ENCODE measurements at places on chromosomes 12 and 14.
A peak's percentile ranks its signal among the peaks of the same experiment; 100 is the strongest.

DNA sequence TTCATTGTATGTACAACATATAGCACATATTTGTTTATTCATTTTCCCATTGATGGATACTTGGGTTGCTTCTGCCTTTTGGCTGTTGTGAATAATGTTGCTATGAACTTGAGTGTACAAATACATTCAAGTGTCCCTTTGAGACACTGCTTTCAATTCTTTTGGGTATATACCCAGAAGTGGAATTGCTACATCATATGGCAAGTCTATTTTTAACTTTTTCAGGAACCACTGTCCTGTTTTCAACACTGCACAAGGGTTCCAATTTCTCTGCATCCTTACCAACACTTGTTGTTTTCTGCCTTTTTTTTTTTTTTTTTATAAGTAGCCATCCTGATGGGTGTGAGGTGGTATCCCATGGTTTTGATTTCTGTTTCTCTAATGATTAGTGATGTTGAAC is 15.9 kb downstream of the RBMS2 start:
- DNase-seq: no peak

DNA sequence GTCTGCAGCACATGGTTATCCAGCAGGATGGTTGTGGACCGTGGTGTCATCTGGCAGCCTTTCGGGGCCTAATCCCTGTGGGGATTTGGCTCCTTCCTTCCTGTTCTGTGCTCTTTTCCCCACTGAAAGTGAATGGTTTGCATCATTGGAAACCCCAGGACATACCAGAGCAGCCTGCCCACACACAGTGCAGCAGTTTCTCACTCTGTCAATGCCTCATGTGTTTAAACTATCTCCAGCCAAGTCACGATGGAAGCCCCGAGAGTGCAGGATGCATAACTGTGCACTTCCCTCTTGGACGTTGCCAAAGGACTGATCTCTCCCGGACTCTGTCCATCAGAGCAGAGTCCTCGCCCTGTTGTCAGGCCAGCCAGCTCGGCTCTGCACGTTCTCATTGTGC is 29.0 kb upstream of the AMN start:
- no peak for DNase-seq

DNA sequence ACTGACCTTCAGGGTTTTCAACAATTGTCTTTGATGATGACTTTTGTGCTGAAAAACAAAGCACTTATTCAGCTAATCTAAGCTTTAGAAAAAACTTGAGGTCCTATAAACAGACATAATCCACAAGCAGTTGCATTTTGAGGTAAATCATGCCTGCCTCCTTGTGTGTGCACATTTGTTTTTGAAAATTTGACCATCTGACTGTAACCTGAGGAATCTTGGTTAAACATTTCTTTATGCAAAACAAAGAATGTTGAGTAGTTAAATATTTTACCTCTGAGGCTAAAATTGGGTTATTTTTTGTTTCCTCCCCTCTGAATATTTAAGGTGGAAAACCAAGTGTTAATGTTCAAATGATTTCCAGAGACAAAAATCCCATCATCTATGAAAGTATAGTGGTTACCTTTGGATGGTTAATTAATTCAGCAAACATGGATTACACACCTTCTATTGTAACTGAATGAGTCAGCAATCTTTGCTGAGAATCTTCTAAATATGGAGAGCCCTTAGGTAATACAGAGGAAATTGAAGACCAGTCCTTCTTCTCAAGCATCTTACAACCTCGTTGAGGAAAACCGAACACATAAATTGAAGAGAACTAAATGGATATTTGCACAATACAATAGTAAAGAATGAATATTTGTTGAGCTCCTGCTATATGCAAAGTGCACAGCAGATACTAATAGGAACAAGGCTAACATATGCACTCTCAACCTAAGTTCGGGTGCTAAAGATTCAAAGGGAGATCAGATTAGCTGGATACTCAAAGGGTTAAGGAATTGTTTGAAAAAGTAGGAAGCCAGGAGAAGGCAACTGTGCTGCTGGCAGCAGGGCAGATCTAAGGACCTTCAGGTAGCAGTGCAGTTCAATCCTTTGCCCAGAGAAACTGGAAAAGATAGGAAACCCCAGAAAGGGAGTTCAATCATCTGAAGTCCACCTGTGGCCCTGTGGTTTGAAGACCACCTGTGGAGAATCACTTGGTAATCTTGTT is 115.2 kb downstream of the BMP4 start:
- peak; percentile 24 for DNase-seq

GRCh38 chr14:39876916-39877315 is 444.7 kb upstream of the FBXO33 start:
- no peak for DNase-seq

DNA sequence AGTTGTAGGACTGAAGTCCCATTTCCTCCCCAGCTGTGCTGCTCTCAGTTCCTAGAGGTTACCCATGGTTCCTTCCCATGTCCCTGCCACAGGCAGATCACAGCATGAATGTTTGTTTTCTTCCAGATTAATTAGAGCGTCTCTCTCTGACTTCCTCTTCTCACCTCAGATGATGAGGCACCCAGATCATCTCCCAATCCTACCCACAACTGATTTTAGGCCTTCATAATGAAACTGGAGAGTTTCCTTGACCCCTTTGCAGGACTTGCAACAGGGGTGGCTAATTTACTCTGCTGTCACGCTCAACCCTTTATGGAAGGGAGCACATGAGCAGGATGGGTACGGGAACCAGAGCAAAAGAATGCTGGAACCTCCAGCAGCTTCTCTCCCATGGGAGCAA is 32.1 kb upstream of the TXNRD1 start:
- DNase-seq: no peak

DNA sequence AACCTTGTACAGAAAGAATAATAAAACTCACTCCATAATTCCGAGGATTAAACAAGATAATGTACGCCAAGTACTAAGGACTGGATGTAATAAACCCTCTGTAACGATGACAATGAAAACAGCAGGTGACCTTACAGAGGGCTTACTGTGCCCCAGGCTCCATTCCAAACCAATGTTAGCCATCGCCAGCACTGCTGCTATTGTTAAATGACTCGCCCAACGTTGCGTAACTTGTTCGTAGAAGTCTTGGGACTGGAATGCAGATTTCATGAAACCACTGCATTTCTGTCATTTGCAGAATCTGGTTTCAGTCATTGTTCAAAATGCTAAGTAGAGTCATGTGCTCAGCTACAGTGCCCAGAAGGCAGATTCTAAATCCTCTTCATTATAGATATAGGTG is 728 bp upstream of the STON2 start:
- peak; percentile 97 for DNase-seq

DNA sequence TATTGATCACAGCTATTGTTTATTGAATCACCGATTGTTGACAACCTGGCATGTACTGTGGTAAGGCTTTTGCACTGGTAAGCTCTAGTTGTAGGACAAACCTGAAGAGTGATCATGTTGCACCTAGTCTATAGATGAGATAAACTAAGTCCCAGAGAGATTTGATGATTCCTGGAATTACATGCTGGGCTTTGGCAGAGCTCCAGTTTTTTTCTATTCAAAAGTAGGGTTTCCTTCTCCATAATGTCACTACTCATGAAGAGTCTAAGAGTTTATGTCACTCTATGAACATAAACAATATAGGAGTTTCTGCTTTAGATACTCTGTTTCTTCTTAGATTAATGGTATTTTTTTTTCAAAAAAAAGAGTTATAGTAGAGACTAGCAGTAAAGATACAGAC is 72.0 kb downstream of the BMP4 start:
- no peak for DNase-seq

DNA sequence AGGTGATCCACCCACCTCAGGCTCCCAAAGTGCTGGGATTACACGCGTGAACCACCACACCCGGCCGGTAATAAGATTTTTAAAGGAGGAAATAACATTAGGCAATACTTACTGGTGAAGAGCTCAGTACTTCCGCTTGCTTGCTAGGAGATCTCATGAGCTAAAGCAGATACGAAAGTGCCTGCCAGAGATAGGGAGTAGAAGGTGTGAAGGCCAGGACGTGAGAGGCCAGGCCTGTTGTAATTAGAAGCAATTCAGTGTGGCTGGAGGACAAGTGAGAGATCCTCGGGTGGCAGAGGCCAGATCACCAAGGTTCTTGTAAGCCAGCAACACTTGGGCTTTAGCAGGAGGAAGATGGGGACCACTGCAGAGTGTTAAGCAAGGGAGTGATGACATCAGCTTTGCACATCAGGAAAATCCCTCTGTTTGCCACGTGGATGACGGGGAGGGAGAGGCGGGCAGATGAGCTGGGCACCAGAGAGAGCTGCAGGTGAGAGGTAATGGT is 7.6 kb downstream of the TECPR2 start:
- no peak for DNase-seq

GRCh38 chr14:55043528-55043927 is 7.9 kb upstream of the MAPK1IP1L start:
- no peak for DNase-seq

DNA sequence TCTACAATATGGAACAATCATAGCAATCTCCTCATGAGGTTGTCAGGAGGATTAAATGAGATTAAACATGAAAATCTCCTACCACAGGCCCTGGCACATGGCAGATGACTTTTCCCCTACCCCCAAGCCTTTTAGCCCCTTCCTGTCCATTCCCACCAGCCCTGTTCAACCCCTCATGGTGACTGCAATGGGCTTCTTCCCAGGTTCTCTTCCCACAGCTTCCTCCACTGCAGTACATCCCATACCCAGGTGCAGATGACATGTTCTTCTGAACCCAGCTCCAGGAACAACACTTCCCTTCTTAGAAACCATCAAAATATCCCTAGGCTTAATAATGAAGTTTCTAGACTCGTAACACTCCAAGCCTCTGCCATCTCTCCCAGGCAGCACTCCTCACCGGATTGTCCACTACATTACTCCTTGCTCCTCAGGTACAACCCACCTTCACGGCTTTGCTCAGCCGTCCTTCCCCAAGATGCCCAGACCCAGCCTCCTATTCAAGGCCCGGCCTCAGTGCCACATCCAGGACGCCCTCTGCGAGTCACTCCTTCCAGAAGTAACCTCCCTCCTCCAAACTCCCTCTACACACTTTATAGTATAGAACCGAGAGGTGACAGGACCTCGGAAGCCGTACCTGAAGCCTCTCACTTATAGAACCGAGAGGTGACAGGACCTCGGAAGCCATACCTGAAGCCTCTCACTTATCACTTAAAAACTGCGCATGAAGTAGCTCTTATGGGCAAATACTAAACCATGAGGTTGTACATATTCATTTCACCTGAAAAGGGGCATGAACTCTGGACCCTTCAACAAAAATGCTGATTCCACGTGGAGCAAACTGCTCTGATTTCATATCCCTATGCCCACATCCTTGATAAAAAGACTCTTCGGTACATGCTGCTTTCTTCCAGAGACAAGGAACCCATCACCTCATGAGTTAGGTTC is 1.5 kb downstream of the CRACR2A start:
- DNase-seq: no peak

GRCh38 chr12:84920331-84920730 is 7.7 kb upstream of the SLC6A15 start:
- no peak for DNase-seq

- no peak for DNase-seq
These were observed 1.5 kb upstream of the ZNF641 start for GRCh38 chr12:48352157-48352760.

DNA sequence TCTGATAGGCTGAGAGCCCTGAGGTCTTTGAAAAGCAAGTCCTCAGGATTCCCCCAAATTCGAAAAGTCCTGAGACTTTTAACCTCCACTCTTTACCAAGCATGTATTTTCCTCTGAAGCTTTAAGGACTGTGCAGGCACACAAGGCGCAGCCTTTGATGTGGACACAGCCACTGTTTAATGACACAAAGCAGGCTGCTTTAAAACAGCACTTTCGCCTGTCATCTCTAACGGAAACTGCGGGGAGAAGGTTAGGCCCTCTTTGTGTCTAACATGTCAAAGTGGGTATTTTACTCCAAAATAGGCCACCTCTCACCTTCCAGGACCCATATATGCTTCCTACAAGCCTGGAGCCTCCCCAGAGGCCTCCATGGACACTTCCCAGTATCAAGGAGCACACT is 159.2 kb downstream of the GCH1 start:
- DNase-seq: no peak

DNA sequence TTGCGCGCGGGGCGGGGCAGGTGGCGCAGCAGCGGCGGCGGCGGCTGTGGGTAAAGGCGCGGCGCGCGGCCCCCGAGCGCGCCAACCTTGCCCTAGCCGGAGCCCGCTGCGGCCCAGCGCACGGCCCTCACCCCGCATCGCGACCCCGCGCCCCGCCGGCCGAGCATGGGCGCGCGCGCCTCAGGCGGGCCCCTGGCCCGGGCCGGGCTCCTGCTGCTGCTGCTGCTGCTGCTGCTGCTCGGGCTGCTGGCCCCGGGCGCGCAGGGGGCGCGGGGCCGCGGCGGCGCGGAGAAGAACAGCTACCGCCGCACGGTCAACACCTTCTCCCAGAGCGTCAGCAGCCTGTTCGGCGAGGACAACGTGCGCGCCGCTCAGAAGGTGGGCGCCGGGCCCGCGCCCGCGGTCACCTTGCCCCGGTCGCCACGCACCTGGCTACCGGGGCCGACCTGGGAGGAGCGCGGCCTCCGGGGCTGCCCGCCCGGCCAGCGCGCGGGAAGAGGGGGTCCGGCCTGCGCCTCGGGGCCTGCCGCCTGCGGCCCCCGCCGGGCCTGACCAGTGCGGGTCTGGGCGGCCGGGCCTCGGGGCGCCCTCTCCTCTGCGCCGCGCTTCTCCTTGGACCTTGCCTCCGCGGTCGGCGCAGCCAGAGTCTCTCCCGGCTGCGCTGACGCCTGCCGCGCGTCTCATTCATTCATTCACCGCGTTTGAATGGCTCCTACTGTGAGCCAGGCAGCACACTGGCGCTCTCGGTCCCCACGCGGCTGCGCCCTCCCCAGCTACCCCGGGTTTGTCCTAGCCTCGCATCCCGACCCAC is at the start of gene BRI3BP:
BRI3BP (plus strand) TSS at position 20 of the 811 bp plus-strand sequence; CDS start at position 166, 146 bp downstream.
- peak; percentile 38 for DNase-seq

DNA sequence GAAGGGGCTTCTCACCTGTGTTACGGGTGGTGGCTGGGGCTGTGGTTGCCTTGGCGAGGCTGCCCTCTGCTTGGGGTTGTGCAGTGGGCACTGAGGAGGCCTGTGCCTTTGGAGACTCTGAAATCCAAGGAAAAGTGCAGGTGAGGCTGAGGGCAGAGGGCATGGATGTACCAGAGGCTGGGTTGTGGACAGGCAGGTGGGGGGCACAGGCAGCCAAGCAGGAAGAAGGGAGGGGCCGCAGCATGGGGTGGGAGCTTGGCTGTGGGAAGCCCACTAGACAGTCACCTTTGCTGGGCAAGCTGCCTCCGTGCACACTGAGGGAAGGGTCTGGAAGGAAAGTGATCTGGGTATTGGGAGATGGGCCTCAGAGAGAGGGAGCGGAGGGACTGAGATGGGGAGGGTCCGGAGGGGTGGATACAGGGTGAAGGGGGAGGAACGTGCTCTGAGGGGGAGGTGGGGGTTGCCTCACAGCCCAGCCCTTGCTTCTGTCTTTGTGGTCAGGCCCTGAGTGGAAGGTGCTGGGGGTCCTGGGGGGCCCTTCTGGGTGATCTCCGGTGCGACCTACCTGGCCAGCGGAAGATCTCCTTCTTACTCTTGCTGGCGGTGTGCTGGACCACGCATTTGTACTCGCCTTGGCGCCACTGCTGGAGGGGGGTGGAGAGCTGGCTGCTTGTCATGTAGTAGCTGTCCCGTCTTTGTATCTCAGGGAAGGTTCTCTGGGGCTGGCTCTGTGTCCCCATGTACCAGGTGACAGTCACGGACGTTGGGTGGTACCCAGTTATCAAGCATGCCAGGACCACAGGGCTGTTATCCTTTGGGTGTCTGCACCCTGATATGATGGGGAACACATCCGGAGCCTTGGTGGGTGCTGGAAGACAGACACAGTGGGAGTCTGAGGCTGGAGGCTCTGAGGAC is 318.7 kb downstream of the TMEM121 start:
- no peak for DNase-seq

- DNase-seq: no peak
These were observed 74.5 kb downstream of the VWF start for GRCh38 chr12:6049992-6050391.
